RWPE2 (cell line): ENCODE measurements at places on chromosomes 6 and 20.

DNA sequence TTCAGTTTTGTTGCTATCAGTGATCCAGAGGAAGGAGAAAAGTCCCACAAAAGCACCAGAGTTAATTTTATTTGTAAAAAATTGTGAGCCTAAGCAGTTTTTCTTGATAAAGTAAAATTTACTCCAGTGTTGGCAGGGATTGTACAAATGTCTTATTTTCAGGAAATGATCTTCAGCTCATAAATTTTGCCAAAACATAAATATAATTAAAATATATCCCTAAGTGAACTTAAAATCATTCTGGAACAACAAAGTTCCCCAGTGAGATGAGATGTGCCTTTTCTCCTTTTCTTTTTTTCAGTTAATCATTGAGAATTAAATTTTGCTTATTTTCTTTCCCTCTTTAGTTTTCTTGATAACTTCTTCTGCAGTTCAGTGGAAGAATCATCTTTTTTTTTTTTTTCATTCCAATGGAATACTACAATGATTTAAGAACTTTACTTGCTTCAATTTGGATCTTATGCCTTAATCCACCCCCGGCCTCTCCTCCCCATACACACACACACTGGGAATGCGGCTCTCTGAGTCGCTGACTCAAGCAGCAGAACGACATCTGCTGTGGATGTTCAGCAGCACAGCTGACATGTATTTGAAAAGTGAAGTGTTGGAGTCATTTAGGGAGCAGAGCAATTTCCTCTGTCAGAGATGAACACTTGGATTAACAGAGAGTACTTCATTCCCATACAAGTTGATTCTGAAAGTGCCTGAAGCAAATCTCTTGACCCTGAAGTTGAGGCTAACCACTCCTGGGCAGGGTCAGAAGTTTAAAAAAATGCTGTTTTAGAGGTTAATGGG, 27.7 kb upstream of the LAMA4 start:
- H3K27ac ChIP-seq = no peak overlapping the region
- H3K4me3 ChIP-seq = no peak overlapping the region
- no peaks in the 10 kb centered on the region for H3K36me3 ChIP-seq

DNA sequence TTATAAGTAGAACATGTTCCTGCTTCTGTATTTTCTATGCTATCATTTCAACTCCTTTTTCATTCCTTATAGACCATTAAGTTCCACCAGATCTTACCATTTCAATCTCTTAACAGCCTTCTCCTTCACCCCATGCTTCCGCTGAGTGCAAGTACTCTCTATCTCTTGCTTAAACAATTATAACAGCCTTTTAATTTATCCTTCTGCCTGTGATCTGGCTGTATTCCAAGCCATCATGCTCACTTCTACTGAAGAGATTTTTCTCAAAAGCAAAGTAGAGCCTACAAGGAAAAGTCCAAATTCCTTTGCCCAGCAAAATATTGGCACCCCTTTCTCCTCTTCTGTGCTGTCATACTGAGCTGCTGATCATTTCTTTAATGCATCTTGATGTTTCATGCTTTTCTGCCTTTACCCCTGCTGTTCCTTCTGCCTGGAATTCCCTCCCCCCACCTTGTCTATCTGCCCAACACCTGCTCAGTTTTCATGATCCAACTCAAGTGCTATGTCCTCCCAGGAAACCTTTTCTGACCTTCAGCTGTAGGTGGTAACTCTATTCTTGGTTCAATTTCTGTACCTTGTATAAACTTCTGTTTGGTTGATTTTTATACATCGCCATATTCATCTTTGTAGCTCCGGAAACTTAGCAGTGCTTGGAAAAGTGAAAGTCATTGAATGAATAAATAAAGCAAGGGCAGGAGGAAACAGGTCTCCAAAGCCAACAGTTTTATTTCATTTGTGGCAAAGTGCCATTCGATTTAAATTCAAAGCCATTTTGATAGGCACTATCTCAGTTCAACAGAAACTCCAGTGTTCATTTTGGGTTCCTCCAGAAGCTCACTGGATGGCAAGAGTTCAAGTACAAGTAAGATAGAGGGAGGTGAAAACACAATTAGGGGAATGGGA, 10.5 kb upstream of the BMP2 start:
- H3K4me3 ChIP-seq = no peak overlapping the region
- no peaks in the 10 kb centered on the region for H3K4me1 ChIP-seq
- H3K27ac ChIP-seq = no peak overlapping the region
- no peaks in the 10 kb centered on the region for H3K27me3 ChIP-seq
- no peak for DNase-seq
- no peaks in the 10 kb centered on the region for H3K36me3 ChIP-seq

DNA sequence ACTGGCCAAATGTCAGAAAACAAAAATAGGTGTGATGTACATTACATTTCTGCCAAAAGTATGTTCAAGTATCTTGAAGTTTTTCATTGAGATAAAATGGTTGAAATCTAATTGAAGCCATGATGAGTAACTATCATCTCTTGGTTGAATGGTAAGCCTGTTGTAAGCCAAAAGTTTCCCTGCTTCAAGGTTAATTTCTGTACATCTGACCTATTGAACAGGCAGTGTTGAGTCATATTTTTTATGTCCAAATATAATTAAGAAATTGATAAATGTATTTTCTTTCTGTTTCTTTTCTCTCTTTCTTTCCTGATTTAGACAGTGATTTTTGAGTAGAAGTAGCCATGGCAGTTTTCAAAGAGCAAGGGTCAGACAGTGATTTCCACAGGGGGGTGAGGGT, 4.4 kb downstream of the RREB1 start:
- peaks cover 7% of the 10 kb centered on the region; the same call in 1 of the 2 replicates for H3K36me3 ChIP-seq
- no peaks in the 10 kb centered on the region for H3K27me3 ChIP-seq
- peaks cover 39% of the 10 kb centered on the region for H3K4me1 ChIP-seq
- no peak for DNase-seq

DNA sequence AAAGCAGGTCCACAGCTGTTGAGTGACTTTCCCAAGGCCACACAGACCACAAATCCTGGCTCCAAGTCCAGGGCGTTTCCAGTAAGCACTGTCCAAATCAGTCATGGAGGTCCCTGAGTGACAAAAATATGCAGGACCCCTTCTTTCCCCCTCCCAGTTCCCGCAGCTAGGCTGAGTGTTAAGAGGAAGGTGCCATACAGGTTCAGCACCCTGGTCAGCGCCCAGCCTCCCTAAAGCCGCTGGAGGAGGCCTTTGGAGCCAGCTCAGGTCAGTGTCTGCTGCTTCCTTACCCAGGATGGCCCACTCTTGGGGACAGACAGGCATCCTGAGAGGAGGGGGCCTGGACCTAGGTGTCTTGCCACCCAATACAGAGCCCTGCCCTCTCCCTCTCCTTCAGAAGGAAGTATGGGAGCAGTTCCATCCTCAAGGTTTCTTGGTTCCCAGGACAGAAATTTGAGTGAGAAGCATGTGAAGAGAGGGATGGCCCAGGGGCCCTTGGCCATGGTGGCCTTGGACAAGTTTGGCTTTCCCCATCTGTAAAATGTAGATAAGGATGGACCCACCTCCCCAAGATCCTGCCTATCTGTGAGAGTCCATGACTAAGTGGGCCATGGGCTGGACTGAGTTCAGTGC, 13.2 kb downstream of the TMEM74B start:
- H3K27me3 ChIP-seq = no peaks in the 10 kb centered on the region
- peaks cover 35% of the 10 kb centered on the region for H3K36me3 ChIP-seq
- no peak overlapping the region for H3K4me3 ChIP-seq

GRCh38 chr20:46631874-46632446, 19.3 kb downstream of the SLC13A3 start:
- H3K36me3 ChIP-seq = no peaks in the 10 kb centered on the region
- H3K27me3 ChIP-seq = no peaks in the 10 kb centered on the region
- no peak for DNase-seq
- H3K27ac ChIP-seq = no peak overlapping the region
- H3K4me1 ChIP-seq = no peaks in the 10 kb centered on the region
